ENCODE measurements at places on chromosomes 4 and X. TPM values are rescaled to one million over a fixed set of nuclear protein-coding genes. Genes with fewer than 3 reads are reported as not detected.

GRCh38 chr4:105148776-105149175 is 2.1 kb downstream of the TET2 start:
- no peak for DNase-seq

DNA sequence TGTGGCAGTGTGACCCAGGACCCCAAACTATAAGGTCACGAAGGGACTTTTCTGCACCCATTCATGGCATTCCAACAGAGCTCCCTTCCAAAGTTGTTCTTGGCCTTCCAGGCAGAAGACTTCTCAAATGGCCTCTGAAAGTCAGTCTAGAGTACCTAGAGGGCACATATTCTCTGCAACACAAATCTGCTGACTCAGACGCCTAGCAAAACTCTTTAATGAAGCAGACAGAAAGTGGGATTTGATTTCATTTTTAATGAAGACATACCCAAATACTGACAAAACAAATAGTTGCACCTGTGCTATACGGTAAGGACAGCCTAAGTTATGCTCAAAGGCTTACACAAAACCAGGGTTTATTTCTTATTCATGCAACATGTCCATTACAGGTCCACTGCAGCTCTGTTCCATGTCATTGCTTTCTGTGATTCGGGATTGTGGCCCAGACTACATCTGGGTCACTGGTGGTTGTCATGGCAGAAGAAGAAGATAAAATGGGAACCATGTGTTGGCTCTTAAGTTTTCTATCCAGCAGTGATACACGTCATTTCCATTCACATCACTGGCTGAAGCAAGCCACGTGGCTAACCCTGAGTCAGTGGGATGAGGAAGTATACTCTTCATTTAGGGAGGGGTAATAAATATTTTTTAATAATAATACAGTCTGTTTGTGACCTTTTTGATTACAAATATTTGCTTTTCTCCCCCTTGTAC is 57.7 kb downstream of the NAT8L start:
- no peak for DNase-seq

DNA sequence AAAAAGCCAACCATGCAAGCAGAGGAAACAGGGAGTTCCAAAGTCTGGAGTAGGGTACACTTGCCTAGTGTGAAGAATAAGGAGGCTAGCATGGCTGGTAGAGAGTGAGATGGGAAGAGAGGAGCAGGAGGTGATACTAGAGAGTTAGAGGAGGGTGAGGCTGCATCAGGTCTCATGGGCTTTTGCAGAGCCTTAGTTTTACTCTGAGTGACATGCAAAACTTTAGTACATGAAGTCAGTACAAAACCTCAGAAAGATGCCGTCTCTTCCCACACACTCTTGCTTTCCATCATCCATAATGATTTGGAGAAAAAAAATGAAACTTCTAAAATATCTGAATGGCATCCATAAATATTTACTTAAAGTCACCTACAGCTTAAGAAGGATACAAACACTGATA is 5.0 kb downstream of the OPRPN start:
- DNase-seq, result no peak

- no peak for DNase-seq
Measured at GRCh38 chr4:126455865-126456264, 1141.1 kb downstream of the FAT4 start.

The STARD8 gene
- 1.2 TPM for total RNA-seq

The USO1 gene
- total RNA-seq, result 55.9 TPM

The UGT8 gene
- 21.7 TPM for total RNA-seq
